ENCODE measurements at places on chromosomes 1 and 21.

DNA sequence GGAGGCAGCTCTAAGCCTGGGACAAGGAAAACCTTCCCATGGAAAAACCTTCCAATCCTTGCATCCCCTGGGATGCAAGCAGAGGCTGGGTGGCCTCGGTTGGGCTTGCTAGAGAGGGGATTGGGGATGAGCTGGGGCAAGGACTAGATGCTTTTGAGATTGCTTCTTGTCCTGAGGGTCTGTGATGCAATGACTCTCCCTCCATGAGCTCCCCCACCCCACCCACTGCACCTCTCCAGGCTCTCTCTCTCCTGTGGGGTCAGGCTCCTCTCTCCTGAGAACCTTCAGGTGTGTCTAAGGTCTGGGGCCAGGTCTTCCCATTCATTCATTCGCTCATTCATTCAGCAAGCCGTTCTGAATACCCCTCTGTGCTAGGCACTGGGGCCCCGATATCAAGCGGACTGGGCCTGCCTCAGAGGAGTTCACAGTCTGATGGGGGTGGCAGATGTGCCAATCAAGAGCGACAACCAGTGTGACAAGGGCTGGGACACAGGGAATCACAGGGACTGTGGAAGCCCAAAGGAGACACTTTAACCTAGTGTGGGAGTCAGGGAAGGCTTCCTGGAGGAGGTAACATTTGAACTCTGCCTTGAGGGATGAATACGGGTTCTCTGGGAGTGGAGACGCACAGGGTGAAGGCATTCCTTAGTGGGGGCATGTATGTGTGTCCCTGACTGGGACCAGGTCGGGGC lies 6.5 kb downstream of the LDLRAD1 start:
- DNase-seq, result no peak

- DNase-seq, result no peak
Observed at GRCh38 chr1:67524143-67525052, 94.2 kb upstream of the SERBP1 start.

DNA sequence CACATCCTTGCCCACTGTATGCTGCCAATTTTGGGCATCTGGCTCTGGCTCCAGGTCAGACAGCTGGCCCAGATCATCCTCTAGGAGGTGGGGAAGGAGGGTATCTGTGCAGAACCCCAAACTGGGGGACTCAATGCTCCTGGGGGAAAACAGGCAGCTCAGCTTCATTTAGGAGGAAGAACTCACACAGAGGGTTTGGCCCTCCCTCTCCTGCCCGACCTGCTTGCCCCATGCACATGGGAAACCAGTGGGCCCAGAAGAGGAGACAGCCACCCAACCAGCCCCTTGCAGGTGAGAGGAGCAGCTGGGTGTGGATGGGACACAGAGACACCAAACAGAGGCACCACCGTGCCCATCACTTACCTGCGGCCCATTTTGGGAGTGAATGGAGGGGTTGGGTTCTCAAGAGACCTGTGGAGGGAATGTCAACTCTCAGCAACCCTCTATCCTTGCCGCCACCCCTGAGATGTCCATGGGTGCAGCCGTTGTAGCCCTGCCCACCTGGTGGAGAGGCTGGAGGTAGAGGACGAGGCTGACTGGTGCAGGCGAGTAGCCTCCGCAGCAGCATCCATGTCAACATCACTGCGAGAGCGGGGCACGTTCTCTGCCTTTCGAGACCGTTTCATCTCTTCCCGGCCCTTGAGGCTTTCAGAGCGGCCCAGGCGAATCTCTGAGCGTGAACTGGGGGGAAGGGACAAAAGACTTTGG lies 27.5 kb downstream of the LRRC71 start:
- no peak for DNase-seq

DNA sequence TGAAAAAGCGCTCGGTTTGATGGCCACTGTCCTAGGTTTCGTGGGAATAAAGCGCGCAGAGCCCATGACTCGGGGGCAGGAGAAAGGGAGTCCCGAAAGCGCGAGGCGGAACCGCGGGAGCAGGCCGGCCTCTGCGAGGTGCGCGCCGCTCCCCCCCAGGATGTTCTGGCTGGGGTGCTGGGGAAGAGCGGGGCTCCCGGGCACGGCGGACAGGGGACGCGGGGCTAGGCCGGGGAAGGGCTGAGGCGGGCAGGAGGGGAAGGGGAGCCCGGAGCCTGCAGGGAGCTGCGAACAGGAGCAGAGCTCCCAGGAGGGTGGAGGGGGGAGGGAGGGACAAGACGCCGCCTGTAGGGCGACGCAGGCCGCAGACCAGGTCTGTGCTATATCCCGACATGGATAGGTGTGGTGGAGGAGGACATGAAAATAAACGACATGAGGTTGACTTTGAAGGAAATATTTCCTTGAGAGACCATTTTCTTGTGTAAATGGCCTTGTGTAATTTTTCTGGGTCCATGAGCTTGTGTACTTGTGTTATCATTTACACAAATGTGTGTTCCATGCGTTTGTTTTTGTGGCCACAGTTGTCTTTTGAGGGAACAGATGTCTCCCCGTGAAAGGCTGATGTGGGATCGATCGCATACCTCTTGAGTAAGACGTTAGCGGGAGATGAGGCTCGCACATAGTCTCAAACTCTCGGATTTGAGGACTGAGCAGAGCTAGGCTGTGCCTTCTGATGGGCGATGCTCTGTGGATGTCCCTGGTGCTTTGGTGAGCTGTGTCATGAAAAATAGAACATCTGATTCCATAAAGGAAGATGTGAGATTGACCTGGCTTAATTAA lies 1.3 kb downstream of the PCNT start:
- DNase-seq, result no peak

GRCh38 chr21:38306433-38307141 lies 49.8 kb downstream of the KCNJ15 start:
- peak; percentile 90 for DNase-seq

DNA sequence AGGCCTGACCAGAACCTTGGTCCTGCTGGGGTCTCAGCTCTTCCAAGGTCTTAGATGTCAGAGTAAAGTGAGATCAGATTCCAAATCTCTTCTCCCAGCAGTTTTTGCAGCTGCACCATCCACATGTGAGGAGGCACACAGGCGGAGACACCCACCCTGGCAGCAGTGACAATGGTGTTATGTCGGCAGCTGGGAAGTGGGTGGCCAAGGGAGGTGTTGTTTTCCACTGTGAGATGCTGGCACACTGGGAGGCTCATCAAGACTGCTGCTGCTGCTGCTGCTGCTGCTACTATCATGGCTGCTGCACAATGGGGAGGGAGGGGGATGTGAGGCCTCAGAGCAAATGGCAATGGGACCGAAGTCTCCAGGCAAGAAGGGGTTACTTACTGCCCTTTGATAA lies 23.6 kb downstream of the CAMK2N1 start:
- no peak for DNase-seq

- DNase-seq, result no peak
Observed at GRCh38 chr1:242184955-242185354, 186.1 kb upstream of the MAP1LC3C start.

DNA sequence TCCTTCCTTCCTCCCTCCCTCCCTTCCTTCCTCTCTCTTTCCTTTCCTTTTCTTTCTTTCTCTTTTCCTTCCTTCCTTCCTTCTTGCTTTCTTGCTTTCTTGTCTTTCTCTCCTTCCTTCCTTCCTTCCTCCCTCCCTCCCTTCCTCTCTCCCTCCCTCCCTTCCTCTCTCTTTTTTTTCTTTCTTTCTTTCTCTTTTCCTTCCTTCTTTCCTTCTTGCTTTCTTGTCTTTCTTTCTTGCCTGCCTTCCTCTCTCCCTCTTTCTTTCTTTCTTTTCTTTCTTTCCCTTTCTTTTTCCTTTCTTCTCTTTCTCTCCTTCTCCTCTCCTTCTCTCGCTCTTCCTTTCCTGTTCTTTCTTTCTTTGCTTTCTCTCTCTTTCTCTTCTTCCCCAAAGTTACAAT lies 728.4 kb upstream of the ADAMTS5 start:
- DNase-seq, result no peak

DNA sequence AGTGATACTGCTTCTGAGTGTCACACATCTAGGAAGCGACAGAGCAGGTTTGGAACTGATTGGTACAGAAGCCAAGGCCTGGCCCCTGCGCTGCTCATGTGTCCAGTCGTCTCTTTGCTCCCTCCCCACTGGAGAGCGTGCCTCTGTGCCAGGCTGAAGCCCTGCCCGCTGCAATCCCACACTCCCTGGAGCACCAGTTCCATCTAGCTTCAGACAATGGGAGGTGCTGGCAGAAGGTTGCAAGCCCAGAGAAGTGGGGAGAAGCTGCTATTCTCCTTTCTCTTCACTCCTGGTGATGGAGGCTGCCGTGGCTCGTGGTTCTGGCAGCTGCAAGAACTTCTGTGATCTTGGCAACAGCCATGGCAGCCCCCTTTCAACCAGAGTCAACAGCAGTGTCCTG lies 250.9 kb downstream of the MATN1 start:
- no peak for DNase-seq

- no peak for DNase-seq
Observed at GRCh38 chr1:28983509-28984310, 69.3 kb downstream of the EPB41 start.

Data from stromal cell of bone marrow (primary cell).